ENCODE measurements at places on chromosomes 12 and 14.

DNA sequence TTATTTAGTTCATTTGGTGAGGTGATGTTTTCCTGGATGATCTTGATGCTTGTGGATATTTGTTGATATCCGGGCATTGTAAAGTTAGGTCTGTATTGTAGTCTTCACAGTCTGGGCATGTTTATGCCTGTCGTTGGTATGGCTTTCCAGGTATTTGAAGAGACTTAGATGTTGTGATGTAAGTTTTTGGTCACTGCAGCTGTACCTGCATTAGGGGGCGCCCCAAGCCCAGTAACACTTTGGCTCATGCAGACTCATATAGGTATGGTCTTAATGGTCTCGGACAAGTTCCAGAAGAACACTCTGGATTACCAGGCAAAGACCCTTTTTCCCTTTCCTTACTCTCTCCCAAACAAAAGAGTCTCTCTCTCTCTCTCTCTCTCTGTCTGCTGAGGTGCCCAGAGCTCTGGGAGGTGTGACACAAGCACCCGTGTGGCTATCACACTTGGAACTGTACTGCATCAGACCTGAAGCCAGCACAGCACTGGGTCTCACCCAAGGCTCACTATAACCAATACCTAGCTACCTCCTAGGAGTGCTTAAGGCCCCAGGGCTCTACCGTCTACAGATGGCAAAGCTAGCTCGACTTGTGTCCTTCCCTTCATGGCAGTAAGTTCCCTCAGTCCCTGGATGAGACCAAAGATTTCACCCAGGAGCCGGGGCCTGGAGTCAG lies 425.8 kb upstream of the ATXN7L3B start:
- no peak for DNase-seq

GRCh38 chr12:112809684-112810083 lies 18.1 kb downstream of the RPH3A start:
- no peak for DNase-seq

- DNase-seq = no peak
Observed at GRCh38 chr14:35384455-35385041, 20.0 kb downstream of the NFKBIA start.

GRCh38 chr12:1691123-1692007 lies 495 bp downstream of the ADIPOR2 start:
- DNase-seq = peak; percentile 17

- DNase-seq = no peak
Observed at GRCh38 chr14:61438497-61438859, 117.1 kb downstream of the PRKCH start.

GRCh38 chr12:123580772-123581171 lies 3.6 kb upstream of the TMED2 start:
- DNase-seq = no peak

DNA sequence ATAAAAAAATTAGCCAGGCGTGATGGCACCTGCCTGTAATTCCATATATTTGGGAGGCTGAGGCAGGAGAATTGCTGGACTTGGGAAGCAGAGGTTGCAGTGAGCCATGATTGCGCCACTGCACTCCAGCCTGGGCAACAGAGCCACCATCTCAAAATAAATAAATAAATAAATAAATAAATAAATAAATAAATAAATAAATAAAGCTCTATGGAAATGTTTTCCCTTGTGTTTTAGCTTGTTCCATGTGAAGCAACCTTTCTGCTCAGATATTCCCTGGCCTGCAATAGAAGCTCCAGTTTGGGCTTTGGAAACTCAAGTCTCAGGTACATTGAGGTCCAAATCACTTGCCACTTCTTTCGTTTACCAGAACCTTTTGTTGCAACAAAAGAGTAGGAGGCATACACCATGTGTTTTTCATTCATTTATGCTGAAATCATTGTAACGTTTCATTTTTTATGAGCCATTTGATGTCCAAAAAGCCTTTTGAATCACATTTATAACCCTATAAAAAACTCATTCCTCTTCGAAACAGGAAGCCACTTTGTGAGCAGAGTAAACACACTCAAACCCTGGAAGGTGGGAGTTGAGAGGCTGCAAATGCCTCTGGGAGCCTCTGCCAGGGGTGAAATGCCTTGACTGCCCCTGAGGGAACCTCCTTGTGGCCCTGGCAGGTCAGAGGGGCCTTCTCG lies 376.6 kb upstream of the TBX3 start:
- no peak for DNase-seq

DNA sequence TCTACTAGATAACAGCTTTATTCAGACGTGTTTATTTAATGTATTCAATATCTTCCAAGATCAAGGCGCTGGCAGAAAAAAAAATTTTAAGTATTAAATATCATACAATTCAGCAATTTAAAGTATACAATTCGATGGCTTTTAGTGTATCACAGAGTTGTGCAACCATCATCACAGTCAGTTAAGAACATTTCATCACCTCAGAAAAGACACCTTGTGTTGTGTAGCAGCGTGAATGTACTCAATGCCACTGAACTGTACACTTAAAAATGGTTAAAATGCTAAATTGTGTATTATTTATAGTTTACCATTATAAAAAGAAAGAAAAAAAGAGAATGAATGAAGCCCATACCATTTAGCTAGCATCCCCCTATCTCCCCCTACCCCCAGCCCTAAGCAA lies 96.4 kb downstream of the RIN3 start:
- no peak for DNase-seq

DNA sequence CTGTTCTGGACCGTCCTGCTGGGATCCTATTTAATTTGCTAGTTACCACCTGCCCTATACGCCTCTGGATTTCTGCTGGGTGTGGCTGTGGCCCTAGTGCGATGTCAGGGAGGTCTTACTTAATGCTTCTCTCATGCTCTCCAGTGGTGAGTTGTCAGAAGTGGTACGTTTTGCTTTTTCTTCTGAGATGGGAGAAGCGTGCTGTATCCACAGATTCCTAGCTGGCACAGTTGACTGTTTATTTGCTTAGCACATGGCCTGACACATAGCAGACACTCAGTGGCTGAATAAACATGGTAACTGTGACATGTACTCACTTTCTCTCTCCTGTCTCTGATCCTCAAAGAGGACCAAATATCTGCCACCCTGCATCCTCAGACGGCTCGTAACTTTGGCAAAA lies 107.3 kb downstream of the CACNA1C start:
- no peak for DNase-seq

GRCh38 chr14:92074555-92074954 lies 31.8 kb downstream of the ATXN3 start:
- DNase-seq = no peak

GRCh38 chr12:5578775-5579174 lies 146.9 kb downstream of the NTF3 start:
- no peak for DNase-seq

- no peak for DNase-seq
Observed at GRCh38 chr12:42104087-42104486, 40.6 kb downstream of the GXYLT1 start.

GRCh38 chr12:12171991-12172511 lies 94.8 kb downstream of the LRP6 start:
- peak; percentile 29 for DNase-seq

GRCh38 chr12:7832059-7832696 lies 40.5 kb downstream of the SLC2A14 start:
- peak; percentile 50 for DNase-seq

GRCh38 chr14:26289891-26290486 lies 307.8 kb downstream of the NOVA1 start:
- DNase-seq = no peak

GRCh38 chr14:74221741-74222140 lies 17.5 kb upstream of the VSX2 start:
- DNase-seq = no peak

DNA sequence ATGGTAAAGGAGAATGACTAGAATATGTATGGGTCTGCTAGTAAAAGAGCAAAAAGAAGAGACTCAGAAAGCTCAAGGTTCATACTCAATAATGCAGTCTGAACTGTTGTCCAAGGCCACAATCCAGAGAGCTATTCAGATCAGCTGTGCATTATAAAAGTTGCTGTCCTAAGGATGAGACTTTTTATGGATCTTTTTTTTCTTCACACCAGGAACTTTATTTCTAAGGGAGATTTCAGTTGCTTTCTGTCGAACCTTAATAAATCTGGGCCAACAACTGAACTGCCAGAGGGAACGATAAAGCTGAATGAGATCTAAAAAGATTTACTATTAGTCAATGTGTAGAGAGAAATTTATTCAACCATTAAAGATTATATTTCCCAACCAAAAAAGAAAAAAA lies 948.3 kb upstream of the NOVA1 start:
- no peak for DNase-seq

GRCh38 chr12:68932128-68932960 lies 627 bp downstream of the CPM start:
- DNase-seq = no peak

DNA sequence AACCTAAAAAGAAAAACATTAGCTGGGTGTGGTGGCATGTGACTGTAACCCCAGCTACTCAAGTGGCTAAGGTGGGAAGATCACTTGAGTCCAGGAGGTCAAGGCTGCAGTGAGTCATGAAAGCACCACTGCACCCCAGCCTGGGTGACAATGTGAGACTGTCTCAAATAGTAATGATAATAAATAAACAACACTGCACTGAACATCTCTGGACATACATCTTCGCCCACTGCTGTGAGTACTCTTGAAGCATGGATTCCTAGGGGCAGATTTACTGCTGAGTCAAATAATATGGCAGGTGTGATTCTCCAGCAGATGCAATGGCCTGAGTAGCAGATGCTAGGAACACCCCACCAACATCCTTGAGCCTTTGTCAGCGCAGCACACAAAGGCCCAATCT lies 23.6 kb downstream of the ABCB9 start:
- no peak for DNase-seq

GRCh38 chr12:113875691-113876090 lies 90.4 kb downstream of the RBM19 start:
- no peak for DNase-seq

- DNase-seq = no peak
Observed at GRCh38 chr12:30835216-30835615, 80.5 kb upstream of the CAPRIN2 start.

DNA sequence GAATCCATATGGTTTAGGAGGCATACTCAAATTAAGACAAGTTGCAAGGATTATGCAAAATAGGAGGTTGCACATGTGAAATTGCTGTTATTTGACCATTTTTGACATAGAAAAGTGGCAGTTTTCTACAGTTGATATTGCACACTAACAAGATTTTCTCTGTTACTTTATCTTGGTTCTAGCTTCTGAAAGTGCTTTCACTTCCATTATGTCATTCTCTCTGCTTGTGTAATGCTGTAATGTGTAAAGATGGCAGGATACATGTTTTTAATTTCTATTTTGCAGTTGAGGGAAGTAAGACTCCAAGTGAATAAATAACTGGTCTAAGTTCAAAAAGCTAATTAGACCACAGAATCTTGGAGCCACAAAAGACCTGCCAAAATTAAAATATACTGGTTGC lies 60.6 kb downstream of the MYRFL start:
- DNase-seq = no peak

GRCh38 chr12:128940090-128940888 lies 87.0 kb downstream of the GLT1D1 start:
- no peak for DNase-seq

GRCh38 chr12:50686976-50687375 lies 76.9 kb upstream of the ATF1 start:
- DNase-seq = no peak

DNA sequence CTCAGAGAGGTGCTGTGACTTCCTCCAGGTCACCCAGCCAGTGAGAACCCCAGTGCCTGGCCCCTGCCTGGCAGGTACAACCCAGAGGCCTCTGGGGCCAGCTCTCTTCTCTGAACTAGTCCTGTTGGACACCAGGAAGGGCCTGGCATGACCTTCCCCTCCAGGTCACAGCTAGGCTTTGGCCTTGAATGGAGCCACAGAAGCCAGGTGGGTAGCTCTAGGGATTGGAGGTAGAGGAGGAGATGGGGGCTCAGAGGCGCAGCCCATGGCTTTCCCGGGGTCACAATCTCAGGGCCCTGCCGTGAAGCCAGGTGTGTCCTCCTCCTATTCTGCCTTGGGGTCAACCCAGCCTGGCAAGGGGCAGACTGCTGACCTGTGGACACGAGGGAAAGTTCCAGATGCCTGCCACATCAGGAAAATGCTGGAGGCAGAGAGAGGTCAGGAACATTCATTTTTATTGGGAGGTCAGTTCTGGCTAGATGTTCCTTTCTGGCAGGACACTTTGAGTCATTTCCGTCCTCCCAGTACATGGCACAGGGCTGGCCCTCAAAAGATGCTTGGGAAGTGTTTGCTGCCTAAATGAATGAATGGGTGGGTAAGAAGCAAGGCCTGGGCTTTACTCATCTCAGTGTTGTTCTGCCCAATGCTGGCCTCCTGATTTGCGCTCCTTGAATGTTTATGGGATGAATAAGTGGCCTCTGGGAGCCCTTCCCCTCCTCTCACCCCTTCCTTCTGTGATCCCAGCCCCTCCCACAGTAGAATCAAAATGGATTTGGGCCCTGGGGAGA lies 25.4 kb downstream of the FAM222A start:
- no peak for DNase-seq

Data from GM18507 (cell line).